SW 1271 (cell line): ENCODE measurements at places on chromosomes 12 and 14.

DNA sequence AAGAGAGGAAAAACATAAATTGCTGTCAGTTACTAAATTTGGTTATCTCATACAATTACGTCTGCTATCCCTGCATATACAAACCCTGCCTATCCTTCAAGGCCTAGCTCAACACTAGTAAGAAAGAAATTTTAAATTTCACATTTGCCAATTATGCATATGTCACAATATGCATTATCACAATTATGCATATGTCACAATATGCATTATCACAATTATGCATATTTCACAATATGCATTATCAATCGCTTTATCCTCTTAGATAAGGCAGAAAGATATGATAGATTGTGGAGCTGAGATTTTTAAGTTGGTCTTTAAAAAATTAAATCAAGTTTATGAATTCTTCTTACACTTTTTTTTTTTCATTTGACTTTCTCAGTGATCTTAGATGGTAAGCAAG lies 195.0 kb upstream of the ABCD2 start:
- DNase-seq: no peak

DNA sequence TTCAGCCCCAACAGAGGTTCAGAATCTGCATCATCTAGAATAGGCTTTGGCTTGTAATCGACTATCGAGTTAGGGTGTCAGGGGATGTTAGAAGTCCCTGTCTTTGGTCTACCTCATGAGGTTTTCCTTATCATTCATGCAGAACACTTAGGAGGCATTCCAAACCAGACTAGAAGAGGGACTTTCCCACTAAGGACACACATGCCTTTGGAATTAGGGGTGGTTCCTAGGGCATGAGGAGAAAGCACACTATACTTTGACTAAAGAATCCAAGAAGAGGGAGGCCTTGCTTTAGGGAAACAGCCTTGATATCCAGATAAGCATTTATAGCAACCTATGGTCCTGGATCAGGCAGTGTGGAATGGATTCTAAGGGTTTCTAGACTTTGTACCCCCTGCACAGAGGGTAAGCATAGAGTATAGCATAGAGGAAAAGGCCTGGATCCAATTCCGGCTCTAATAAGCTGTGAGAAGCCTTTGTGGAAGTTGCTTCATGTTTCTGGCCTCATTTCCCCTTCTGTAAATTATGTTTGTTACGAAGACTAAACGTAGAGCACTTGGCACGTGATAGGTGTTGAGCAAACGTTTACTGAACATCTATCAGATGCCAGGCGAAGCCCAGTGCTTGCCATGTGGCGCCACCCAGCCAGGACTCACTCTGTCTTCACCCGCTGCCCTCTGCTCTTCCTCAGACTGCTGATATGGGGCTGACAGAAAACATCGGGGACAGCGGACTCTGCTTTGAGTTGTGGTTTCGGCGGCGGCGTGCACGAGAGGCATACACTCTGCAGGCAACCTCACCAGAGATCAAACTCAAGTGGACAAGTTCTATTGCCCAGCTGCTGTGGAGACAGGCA lies 13.2 kb downstream of the ZNF219 start:
- DNase-seq: no peak

DNA sequence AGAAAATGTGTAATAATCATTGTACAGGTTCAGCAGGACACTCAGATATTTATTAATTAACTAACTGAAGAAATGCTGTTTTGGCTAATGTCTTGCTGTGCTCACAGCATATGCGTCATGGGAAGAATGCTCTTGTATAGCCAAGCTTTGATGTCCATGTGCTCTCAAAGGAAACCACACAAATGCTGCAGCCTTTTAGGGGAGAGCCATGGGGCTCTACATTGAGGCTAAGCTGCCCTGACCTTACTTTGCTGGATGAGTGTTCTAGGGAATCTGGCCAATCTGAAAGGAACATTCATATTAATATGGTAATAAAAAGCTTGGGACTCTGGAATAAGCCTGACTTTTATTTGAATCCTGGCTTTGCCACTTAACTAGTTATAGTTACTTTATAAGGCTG lies 9.5 kb upstream of the CRADD start:
- no peak for DNase-seq

DNA sequence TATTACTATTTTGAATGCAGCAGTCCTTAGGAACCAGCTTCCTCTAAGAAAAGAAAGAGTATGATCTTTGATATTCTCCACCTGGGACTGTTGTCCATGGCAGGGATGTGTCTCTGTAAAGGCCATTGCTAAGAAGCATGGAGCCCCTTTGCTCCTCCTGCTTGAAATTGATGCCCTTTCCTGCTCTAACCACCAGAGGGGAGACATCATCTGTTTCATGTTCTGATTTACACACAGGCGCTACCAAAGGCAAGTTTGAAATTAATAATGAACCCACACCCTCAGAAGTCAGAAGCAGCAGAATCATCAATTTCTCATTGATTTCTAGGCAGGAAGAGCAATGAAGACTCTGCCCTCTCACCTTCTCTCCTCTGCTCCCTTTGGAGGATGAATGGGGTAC lies 253.8 kb downstream of the RMST start:
- DNase-seq: no peak

- no peak for DNase-seq
Measured at GRCh38 chr12:123075087-123075645, 75.7 kb downstream of the PITPNM2 start.

DNA sequence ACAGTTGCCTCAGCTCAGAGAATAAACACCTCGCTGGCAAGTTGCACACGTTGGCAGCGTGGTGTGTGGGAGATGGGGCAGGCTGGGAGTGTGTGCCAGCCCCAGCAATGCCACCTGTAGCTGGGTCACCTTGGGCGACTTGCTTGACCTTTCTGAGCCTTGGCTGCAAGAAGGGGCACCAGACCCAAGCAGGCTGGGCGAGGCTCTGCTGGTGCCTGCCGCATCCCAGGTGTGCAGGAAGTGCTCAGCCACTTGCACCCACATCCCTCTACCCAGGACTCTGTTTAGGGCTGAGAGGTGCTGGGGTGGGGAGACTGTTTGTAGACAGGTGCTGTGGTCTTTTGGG lies 629 bp downstream of the FAM181A start:
- no peak for DNase-seq

DNA sequence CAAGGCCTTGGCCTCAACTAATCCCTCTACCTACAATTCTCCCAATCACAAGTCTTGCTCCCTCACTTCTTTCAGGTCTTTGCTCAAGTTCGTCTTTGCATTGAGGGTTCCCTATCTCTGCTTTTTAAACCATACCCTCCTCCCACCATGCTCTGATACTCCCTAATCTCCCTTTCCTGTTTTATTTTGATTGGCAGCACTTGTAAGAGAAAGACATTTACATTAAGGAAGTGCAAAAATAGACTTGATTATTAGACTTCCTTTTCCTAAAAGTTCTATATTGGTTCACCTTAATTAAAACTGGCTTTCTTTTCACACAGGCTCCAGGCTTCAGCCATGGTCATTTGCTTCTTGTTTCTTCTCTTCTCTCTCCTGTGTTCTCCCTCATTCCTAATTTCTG lies 18.3 kb upstream of the WIF1 start:
- no peak for DNase-seq

DNA sequence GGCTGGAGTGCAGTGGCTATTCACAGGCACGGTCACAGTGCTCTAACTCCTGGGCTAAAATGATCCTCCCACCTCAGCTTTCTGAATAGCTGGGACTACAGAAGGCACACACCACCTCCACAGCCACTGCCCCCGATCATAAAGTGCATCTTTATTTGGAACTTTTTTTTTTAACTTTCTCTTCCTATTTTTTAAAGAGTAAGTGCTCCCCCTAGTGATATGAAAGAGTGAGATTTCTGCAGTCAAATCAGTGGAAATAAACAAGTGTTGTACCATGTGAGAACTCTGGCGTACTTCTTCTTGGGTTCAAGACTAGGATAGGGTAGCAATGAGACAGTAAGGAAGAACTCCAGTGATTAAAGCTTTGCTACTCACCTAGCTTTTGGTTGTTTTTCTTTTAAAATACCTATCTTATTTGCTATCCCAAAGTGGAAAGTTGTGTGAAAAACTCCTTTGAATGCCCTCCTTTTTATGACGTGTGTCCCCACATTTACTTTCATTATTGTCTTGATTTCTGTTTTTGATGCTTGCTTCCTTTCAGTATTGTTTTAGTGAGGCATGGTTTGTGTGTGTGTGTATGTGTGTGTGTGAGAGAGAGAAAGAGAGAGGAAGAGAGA lies 6.6 kb downstream of the PPP4R4 start:
- peak; percentile 74 for DNase-seq
